Hypothalamus (tissue), 51 donors: ENCODE measurements at places on chromosomes 5 and 9.
A peak's percentile ranks its signal among the peaks of the same experiment; 100 is the strongest.

DNA sequence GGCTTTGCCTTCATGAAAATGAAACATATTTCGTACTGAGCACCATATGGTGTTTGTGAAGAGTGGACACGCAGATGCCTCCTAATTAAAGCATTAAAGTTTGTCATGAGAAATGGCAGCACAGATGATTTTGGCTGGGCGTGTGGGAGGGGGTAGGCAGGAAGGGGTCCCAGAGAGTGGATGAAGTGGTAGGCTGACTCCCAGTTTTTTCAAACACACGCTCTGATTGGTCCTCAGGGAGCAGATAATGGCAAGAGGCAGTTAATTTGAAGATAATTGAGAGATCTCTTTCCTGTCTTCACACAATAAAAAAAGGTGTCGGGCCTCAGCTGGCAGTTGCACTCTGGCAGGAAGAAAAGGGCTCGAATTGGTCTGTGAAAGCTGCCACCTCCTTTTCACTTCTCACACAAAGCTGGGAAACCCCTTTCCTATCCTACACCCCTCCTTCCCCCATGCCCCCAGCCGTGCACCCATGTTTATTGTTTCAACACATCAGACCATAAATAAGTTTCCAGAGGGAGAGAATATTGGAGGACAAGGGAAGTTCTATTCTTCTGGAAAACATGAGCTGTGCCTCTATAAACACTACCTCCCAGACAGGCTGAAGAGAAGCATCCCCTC, 429.6 kb downstream of the ARHGEF28 start:
- DNase-seq: no peak

DNA sequence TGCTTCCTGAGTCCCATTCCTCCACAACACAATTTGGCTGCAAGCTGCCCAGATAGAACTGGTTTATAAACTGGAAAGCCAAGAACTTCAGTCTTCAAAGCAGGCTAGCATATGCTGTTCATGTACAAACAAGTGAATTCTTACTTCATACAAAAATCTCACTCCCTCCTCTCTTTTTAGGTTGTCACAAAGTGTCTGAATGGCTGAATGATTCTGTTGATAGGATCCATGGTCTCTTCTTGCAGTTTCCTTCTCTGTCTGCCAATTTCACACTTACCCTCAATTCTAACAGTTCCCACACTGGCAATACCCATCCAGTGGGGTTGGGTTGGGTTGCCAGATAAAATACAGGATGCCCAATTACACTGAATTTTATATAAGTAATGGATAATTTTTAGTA, 363.5 kb downstream of the DEPDC1B start:
- no peak for DNase-seq

DNA sequence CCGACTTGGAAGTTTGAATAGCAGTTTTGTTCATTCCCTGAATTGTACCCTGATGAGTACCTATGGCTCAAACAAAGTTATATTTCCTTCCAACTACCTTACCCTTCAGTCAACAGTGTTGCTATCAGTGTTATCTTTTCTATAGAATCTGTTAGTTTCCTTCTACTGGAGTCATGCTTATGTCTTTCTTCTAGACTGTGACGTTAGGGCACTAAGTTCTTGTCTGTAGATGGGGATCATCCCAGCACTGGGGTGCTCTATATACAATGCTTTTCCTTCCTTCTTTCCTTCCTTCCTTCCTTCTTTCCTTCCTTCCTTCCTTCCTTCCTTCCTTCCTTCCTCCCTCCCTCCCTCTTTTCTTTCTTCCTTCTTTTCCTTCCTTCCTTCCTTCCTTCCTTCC, 973.0 kb downstream of the CDH12 start:
- no peak for DNase-seq

GRCh38 chr9:116959809-116960208, 272.7 kb downstream of the TRIM32 start:
- DNase-seq: peak; percentile 3

DNA sequence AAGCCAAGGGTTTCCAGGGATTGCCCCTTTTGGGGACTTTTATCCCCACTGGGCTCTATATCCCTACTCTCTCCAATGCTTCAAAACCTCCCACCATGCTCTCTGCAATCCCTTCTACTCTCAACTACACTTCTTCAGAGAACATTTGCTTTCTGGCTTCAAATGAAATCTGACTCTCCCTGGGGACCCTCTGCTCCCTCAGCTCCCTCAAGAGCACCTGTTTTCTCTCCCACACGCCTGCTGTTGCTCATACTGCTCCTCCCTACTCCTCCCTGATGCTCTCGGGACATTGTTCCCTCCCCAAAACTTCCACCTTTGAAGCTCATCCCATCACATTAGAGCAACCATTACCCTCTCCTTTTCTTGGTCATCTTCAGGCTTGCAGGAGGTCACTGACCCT, 344.9 kb downstream of the CDK5RAP2 start:
- DNase-seq: no peak

GRCh38 chr9:101114317-101114716, 85.8 kb downstream of the PLPPR1 start:
- DNase-seq: no peak

GRCh38 chr5:35404701-35405100, 174.4 kb upstream of the PRLR start:
- no peak for DNase-seq

DNA sequence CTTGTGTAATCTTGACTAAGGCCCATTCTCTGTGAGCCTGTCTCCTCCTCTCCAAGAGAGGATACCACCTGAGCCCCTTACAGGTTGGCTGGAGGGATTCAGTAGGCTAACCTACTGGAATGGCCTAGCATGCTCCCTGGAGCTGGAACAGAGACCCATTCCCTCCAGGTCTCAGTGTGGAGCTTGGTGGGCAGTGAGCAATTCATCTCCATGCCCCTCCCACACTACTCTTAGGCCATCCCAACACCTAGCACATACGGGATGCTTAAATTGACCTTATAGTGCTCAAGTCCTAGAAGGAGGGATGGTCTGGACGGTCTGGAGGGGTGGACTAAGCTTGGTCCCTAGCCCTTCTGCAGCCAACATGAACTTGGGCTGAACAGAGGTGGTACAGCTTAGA, 75.6 kb downstream of the CRB2 start:
- no peak for DNase-seq

DNA sequence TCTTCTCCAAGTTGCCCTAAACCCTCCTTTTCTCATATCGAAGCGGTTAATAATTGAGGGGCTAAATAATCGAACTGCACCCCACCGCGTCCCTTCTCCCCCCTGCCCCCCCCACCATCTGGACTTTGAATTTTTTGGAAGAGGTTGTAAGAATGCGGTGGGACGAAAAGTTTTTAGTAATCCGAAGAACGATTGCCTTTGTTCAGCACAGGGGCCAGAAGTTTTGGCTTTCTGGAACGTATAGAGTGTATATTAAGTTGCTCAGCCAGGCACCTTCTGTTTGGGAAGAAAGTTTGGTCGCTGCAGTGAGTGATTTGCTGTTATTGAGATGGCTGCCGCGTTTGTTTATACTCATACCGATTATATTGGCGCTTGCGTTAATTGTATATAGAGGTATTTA, 518 bp downstream of the ERBIN start:
- DNase-seq: no peak

DNA sequence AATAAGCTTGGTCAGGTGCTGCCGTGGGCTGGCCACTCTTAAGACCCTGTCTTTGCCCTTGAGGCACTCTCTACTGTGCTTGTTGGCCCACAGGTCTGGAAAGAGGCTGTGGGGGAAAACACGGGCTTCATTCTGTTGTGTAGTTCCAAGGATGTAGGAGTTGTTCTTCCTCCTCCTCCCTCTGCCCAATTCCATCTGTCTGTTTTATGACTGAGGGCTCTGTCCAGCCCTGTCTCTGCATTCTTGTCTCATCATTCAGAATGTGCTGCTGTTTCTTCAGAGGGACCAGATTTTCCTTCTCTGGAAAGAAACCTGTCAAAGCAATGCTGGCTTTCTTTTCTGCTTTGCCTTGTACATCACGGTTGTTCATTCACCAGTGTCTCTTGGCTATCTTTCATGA, 84.1 kb downstream of the MAP1B start:
- no peak for DNase-seq

DNA sequence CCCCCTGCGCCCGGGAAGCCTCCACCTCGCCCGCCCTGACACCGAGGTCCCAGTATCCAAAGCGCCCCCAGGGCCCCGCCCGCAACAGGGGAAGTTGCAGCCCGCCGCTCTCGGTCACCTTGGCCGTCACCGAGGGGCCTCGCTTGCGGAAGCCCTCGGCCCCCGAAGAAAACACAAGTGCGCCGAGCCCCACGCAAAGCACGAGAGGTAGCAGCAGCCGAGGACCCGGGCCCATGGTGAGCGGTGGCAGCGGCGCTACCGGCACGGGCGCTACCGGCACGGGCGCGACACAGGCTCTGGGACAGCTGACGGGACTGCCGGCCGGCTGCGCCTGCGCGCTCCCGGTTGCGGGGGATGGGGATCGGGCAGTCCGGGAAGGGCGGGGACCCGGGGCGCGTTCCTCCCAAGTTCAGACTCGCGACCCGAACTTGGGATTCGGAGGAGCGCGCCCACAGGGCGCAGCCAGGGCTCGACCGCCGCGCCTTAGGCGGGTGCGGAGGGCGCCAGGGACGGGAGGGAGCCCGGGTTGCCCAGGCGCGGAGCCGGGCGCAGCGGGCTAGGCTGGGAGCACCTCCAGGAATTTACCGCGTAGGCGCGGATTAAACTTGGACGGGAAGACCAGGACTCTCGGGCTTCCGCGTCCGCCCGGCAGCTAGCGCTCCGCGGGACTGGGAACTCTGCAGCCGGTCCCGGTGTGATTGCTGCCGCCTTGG, at the start of gene PPIC:
PPIC (minus strand) TSS at position 335 of the 713 bp plus-strand sequence; CDS start at position 235, 100 bp downstream.
- DNase-seq: peak; percentile 30

DNA sequence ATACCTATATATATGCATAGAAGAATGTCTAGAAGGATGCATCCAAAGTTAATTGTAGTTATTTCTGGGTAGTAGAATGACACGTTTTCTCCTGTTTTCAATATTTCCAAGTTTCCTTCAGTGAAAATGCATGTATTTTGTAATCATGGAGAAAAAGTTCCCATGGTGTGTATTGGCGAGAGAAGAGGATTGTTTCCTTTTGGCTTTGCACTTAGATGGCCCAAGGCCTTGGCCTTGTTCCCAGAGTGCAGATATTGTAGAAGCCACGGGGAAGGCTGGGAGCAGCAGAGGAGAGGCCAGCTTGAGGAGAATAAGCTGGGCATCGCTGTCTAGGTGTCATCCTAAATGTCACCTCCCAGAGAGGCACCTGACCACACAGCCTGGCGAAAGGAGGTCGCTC, 44.0 kb downstream of the IRF1 start:
- peak; percentile 37 for DNase-seq

DNA sequence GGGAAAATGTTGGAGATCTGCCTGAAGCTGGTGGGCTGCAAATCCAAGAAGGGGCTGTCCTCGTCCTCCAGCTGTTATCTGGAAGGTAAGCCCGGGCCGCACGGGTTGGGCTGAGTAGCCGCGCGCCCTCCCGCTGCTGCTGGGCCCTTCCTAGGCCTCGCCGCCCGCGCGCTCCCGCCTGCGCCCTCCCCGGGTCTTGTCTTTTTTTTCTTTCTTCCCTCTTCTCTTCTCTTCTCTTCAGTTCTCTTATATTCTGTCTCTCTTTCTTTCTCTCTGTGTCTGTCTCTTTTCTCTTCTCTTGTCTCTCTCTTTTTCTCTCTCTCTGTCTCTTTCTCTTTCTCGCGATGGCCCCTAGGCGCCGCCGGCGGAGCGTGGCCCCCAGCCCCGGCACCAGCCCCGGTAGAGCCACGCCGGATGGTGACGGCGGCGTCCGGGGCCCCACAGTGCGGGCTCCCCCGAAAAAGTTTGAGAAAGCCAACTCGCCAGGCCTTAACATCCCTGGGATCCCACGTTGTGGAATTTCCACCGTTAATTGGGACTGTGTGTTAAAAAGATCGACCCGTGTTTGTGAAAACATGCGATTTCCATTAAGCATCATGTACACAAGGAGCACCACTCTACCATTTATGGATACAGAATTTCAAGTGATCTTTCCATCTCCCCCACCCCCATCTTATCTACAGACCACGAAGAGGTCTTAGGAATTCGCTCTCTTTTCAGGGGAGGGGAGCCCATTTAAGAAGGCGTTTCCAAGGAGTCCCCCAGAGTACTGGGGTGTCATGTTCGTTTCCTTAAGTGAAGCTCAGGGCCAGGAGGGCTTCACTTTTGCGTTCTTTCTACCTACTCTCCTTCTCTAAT, 616 bp downstream of the ABL1 start:
- DNase-seq: no peak

- DNase-seq: no peak
These were observed 533.9 kb upstream of the NUDT12 start for GRCh38 chr5:104096451-104096850.

GRCh38 chr5:1199649-1200494, 1.5 kb upstream of the SLC6A19 start:
- no peak for DNase-seq

DNA sequence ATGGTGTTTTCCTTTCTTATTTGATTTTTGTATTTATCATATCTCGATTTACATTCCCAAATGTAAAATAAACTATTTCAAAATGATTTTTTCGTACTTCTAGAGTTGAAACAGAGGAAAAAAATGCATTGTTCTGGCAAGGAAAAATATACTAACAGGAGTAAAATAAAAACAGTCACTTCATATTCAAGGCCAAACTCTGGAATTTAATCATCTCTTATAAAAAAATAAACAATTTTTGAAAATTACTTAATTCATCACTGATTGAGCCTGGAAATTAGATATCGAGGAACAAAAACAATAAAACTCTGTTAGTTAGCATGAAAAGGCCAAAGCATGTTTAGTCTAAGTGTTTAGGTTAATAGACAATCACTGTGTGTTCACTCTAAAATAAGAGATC, 61.1 kb upstream of the PALM2AKAP2 start:
- no peak for DNase-seq

GRCh38 chr9:7549249-7549648, 250.3 kb downstream of the DMAC1 start:
- no peak for DNase-seq

GRCh38 chr9:26779062-26779461, 113.5 kb downstream of the CAAP1 start:
- DNase-seq: no peak

GRCh38 chr5:154312576-154312975, 122.0 kb downstream of the GALNT10 start:
- no peak for DNase-seq

DNA sequence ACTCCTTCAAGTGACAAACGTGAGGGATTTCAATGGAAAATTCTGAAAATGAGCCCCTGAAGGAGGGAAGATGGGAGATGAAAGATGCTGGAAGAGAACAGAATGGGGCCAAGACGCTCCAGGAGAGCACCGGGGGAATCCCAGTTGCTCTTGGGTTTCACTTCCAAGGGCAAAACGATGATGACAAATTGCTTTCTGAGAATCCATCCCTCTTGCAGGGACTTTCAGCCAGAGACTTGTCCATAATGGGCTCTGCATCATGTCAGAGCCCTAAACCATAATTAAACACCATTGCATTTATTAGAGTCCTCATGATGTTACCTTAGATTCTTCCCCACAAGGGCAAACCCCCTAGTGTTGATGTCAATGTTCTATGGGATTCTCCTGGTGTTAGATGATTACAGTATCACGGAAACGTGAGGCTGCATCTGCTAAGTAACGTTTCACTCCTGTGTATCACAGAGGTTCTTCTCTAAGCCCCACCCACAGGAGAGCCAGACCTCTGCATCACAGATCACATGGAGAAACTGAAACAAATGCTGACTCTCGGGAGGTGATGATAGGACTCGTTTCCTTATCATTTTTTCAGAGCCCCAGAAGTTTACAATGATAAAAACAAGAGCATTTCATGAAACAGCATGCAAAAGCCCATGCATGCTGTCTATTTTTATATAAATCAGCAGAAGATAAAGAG, 114.4 kb downstream of the TENT4A start:
- no peak for DNase-seq

GRCh38 chr9:87116492-87116891, 169.2 kb upstream of the GAS1 start:
- DNase-seq: no peak
